ENCODE measurements at places on chromosomes 12 and 14.

DNA sequence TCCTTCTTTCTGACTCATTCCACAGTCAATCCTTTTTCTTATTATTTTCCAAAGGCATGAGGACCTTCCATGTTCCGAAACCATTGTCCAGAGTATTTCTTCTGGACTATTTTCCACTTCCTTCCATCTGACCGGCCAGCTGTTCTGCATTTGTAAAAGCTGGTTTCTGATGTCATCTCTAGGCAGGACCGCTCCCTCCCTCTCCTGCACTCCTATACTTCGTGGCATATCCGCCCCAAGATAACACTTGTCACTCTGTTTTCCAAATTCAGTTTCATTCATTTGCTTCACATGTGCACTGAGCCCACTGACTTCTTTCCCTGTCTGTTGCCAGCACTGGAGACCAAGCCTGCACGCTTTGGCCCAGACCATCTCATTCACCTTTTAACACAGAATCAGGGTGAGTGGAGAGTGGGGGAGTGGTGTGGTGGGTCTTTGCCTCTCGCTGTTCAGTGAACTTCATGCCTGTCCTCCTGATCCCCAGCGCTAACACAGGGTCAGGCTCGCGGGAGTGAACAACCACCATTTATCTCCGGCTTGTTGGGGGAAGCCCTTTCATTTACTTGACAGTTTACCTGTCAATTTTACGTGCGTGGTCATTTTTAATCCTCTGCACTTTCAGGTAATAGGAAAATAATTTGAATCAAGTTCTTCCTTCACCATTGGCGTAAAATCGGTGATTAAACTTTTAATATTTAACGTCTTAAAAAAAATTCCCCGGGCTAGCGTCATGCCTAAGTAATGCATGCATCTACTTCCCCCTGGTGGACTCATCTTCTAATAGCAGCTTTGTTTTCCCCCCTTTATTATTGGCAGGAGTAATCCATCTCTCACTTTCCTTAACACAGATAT lies 52.5 kb downstream of the C12orf75 start:
- H3K27me3 ChIP-seq, result no peaks in the 10 kb centered on the region
- peaks cover 6% of the 10 kb centered on the region for H3K4me1 ChIP-seq
- H3K36me3 ChIP-seq, result no peaks in the 10 kb centered on the region
- H3K4me3 ChIP-seq, result no peak overlapping the region
- no peak overlapping the region for H3K27ac ChIP-seq

GRCh38 chr12:105874121-105874520 lies 264.6 kb downstream of the NUAK1 start:
- no peaks in the 10 kb centered on the region for H3K4me1 ChIP-seq
- DNase-seq, result no peak
- no peak overlapping the region for H3K4me3 ChIP-seq
- no peaks in the 10 kb centered on the region for H3K36me3 ChIP-seq
- no peak overlapping the region for H3K27ac ChIP-seq

DNA sequence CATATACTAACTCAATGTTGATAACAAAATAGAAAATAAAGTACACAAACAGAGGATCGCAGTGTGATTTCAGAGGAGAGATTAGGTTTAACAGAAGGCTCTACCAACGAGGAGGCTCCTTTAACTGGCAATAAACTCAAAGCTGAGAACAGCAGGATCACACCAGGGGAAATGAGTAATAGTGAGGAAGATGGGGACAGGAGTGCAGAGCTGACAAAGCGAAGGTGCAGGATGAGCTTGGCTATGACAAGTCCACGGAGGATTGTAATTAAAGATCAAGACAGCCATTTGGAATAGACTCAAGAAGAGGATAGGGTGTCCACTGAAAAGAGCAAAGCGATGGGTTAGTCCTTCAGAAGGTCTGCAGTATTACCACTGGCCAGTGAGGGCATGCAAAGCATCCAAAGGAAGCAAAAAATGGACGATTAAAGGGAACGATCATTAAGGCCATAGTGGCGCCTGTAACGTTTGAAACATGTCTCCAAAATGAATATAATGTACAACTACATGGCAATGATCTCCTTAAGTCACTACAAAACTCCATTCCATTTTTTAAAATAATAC lies 85.3 kb downstream of the GRIN2B start:
- H3K27ac ChIP-seq, result no peak overlapping the region
- H3K27me3 ChIP-seq, result no peaks in the 10 kb centered on the region
- no peak for DNase-seq
- H3K4me1 ChIP-seq, result no peaks in the 10 kb centered on the region
- no peak overlapping the region for H3K4me3 ChIP-seq

DNA sequence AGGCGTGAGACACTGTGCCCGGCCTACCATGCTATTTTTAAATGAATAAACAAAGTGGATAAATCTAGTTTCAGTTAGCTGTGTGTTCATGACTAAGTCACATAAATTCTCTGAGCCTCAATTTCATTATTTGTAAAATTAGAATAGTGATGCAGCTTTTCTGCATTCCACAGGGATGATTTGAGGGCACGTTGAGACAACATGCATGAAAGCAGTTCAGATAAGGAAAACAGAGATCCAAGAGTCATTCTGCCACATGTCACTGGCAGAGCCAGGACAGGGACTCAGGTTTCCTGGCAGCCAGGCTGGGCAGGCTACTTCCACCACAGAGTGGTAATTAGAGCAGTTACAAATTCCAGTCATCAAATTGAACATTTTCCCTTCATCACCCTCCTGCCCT lies 2.9 kb upstream of the PPP4R4 start:
- H3K36me3 ChIP-seq, result peaks cover 2% of the 10 kb centered on the region
- no peak for DNase-seq
- H3K4me3 ChIP-seq, result no peak overlapping the region
- H3K27me3 ChIP-seq, result no peaks in the 10 kb centered on the region

DNA sequence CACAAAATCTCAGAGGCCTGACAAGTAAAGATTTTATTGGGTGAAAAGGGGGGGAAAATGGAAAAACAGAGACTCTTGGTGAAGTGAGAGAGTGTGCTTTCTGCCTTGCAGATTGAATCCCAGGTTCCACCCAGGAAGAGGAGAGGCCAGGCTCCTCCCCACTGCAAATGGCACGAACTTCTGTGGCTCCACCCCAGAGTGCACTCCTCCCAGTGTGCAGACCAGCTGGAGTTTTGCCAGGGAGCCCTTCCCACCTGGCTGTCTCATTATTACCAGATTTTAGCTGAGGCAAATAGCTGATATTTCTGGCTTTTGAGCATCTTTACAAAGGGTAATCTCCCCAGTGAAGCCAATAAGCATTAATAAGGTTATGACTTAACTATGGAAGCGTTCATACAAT lies 51.9 kb downstream of the TESPA1 start:
- H3K27me3 ChIP-seq, result no peaks in the 10 kb centered on the region
- peaks cover 52% of the 10 kb centered on the region for H3K4me1 ChIP-seq
- H3K36me3 ChIP-seq, result no peaks in the 10 kb centered on the region
- no peak for DNase-seq

DNA sequence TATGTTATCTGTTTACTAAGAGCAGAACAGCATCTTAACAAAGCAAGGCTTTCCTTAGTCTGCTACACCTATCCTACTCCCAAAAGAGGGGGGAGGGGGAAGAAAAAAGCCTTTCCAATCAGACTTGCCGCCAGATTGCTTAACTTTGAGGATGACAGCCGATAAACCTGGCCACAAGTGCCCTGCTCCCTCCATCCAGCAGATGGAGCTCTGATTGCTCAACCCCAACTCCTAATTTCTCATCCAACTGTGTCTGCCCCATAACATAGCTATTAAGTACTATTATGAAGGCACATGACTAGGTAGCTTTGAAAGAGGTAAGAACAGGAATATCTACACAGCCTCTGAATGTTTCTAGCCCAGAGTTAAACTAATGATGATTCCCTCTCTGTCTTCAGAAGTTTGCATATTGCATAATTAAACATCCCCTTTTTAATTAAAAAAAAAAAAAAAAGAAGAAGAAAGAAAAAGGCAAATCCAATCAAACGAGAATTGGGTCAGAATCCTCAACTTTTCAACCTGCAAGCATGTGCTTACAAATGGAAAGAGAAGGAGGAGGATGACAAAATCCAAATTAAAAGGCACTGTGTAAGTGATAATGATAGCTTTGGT lies 247.4 kb downstream of the GALC start:
- H3K27me3 ChIP-seq, result no peaks in the 10 kb centered on the region
- H3K36me3 ChIP-seq, result no peaks in the 10 kb centered on the region
- no peak for DNase-seq
- no peaks in the 10 kb centered on the region for H3K4me1 ChIP-seq

- no peaks in the 10 kb centered on the region for H3K36me3 ChIP-seq
- H3K27ac ChIP-seq, result no peak overlapping the region
- H3K4me1 ChIP-seq, result no peaks in the 10 kb centered on the region
- no peaks in the 10 kb centered on the region for H3K27me3 ChIP-seq
- DNase-seq, result no peak
Observed at GRCh38 chr12:39763890-39764169, 144.2 kb upstream of the ABCD2 start.

- peaks cover 42% of the 10 kb centered on the region for H3K36me3 ChIP-seq
- no peaks in the 10 kb centered on the region for H3K27me3 ChIP-seq
- H3K4me1 ChIP-seq, result no peaks in the 10 kb centered on the region
- no peak overlapping the region for H3K4me3 ChIP-seq
- H3K27ac ChIP-seq, result no peak overlapping the region
- DNase-seq, result no peak
Observed at GRCh38 chr12:132124766-132125425, 19.2 kb downstream of the DDX51 start.

- H3K27ac ChIP-seq, result no peak overlapping the region
- H3K36me3 ChIP-seq, result peaks cover 90% of the 10 kb centered on the region
- no peak for DNase-seq
- no peaks in the 10 kb centered on the region for H3K4me1 ChIP-seq
Observed at GRCh38 chr12:292186-292585, 29.6 kb upstream of the SLC6A13 start.

DNA sequence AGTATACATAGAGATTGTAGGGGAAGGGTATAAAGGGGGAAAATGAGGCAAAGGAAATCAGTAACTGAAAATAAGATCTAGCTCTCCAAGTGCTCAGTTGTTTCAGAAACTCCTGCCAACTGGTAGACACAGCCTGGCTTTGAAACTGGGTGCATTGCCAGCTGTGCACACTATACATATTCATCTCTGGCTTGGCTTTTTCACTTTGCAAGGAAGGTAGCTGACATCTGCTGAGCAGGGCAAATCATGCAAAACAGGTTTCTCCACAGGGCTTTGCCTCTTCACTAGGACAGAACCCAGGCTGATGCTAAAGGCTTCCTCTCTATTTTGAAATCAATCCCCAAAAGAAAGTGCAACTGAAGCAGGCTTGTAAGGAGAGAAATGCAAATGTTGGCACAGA lies 101.5 kb downstream of the HELB start:
- no peaks in the 10 kb centered on the region for H3K27me3 ChIP-seq
- no peak overlapping the region for H3K4me3 ChIP-seq
- H3K4me1 ChIP-seq, result peaks cover 9% of the 10 kb centered on the region
- DNase-seq, result no peak
- no peaks in the 10 kb centered on the region for H3K36me3 ChIP-seq

DNA sequence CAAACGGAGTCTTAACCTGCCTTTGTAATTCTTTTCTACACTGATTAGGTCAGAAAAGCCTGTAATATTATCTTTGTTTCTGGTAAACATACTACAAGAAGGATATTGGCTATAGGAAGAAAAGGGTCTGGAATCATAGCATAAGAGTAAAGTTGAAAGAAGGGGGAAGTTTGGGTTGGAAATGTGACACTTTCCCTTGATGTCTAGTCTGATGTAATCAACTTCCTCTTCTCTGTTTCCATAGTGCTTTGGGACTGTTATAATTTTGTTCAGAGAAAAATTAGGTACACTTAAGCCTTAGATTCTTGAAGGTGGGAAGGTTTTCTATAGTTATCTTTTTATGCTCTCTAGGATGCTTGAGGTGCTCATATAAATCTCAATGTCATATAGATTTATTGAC lies 322.2 kb downstream of the AEBP2 start:
- no peaks in the 10 kb centered on the region for H3K36me3 ChIP-seq
- H3K4me1 ChIP-seq, result no peaks in the 10 kb centered on the region
- no peak overlapping the region for H3K27ac ChIP-seq
- no peak overlapping the region for H3K4me3 ChIP-seq
- no peak for DNase-seq

DNA sequence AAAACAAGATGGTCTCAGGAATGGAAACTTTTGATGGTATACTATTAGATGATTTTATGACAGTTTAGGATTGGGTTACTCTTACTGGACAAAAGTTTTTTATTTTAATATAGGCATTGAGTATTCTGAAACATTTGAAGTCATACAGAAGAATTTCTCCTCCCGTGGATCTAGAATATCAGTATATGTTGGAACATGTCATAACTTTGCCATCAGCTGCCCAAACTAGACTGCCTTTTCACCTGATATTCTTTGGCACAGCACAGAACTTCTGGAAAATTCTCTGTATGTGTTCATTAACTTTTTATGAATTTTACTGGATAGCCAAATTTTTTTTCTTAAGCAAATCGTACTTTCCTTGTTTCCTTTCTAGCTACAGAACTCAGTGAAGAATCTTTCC lies 75.4 kb downstream of the KNTC1 start:
- no peak overlapping the region for H3K27ac ChIP-seq
- H3K4me1 ChIP-seq, result no peaks in the 10 kb centered on the region
- DNase-seq, result no peak
- H3K36me3 ChIP-seq, result peaks cover 85% of the 10 kb centered on the region
- no peaks in the 10 kb centered on the region for H3K27me3 ChIP-seq
- no peak overlapping the region for H3K4me3 ChIP-seq

DNA sequence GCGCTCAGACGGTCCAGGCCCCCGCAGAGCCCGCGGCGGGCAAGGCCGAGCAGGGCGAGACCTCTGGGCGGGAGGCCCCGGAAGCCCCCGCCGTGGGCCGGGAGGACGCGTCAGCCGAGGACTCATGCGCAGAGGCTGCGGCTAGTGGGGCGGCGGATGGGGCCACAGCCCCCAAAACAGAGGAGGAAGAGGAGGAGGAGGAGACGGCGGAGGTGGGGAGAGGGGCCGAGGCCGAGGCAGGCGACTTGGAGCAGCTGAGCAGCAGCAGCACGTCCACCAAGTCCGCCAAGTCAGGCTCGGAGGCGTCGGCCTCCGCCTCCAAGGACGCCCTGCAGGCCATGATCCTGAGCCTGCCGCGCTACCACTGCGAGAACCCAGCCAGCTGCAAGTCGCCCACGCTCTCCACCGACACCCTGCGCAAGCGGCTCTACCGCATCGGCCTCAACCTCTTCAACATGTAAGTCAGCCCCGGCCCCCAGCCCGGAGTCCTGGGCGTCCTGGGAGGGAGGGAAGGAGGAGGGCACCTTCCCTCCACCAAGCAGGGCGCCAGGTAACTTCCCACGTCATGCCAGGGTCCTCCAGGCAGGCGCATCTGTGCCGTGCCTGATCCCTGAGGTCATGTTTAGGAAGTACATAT lies 72.4 kb downstream of the IQSEC3 start:
- H3K27ac ChIP-seq, result no peak overlapping the region
- no peaks in the 10 kb centered on the region for H3K36me3 ChIP-seq
- no peak for DNase-seq

GRCh38 chr14:42633504-42634095 lies 1026.9 kb downstream of the LRFN5 start:
- H3K4me1 ChIP-seq, result no peaks in the 10 kb centered on the region
- H3K27ac ChIP-seq, result no peak overlapping the region
- DNase-seq, result no peak
- H3K36me3 ChIP-seq, result no peaks in the 10 kb centered on the region
- H3K4me3 ChIP-seq, result no peak overlapping the region

Measured in RWPE2 (cell line).